Astrocyte of the hippocampus (primary cell): ENCODE measurements at places on chromosomes 12 and 14.

DNA sequence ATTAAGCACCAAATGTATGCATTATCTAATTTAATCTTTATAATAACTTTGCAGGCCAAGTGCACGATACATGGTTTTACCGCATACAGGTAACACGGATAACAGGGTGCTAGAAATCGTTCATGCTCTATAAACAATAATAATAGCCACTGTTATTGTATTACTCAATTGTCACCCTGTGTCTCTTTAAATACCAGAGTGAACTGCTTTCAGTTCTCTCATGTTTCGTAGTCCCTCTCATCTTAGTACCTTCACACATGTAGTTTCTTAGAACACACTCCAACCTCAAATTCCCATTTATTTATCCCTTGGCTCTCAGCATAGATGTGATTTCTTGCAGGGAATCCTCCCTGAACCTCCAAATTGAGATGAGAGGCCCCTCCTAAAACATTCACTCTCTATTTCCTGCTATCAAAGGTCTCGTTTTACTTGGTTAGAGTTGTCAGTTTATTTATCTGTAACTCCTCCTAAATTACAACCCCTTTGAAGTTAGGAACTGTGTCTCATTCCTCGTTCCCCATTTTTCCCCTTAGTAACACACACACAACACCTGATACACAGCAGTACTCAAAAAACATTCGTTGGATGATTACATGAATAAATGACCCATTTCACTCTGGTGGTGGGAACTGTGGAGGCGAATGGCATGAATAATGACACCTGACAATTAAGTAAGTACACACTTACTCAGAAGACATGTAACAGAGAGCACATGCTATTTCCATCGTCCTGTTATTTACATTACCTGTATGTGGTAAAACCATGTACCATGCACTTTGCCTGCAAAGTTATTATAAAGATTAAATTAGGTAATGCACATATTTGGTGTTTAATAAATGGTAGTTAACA lies 134.6 kb downstream of the BTG1 start:
- no peak for DNase-seq

GRCh38 chr14:53621433-53621832 lies 335.2 kb downstream of the BMP4 start:
- no peak for DNase-seq

DNA sequence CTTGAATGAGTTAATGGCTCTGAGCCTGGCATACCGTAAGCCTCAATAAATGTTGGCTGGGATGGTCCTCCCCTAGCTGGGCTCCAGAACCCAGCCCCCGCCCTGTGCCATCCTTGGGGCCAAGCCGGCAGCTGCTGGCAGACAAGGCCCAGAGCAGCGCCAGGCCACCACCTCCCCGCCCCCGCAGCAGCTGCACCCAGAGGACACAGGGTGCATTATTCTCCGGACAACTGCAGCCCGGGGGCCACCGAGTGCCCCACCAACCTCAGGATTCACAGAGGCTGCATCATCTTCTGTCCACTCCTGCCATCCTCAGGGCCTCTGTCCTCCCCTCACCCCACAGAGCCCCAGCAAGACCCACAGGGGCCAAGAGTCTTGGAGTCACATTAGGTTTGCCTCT lies 92.7 kb downstream of the NCOR2 start:
- DNase-seq: no peak

DNA sequence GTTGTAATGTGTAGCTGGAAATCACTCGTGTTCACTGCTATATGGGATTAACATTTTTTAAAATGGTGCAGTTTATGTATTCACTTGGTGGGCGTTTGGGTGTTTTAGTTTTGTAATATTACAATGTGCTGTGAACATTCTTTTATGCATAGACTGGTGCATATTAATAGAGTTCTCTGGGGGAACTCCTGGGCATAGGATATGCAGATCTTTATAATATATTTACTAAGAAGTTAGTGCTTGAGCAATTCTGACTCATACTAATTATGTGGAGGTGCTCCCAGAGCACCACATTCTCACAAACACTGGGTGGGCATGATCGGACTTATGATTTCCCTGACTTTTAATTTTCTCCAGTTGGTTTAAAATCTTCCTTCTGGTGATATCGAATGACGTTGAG lies 342.3 kb downstream of the PDZRN4 start:
- no peak for DNase-seq

- DNase-seq: peak; percentile 36
Measured at GRCh38 chr12:16352481-16352880, 5.0 kb downstream of the MGST1 start.

GRCh38 chr12:182381-182892 lies 31.5 kb downstream of the SLC6A12 start:
- peak; percentile 77 for DNase-seq

DNA sequence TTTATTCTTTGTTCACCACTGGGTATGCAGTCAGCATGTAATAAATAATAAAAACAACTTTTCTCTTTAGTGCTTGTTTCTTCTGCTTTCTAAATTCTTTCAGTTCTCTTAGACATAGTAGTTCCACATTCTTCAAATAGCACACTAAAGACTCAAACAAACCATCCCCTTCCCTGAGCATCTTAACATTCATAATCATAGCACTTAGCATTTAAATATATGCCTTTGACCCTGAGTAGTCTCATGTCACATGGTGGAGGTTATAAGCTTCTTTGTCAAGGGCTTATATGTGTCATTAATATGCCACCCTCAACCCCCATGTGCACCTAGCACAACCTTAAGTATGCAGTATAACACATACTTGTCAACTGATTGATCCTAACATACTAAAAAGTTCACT lies 212.7 kb downstream of the PHLDA1 start:
- no peak for DNase-seq

GRCh38 chr12:20211541-20211940 lies 156.8 kb upstream of the PDE3A start:
- DNase-seq: no peak

GRCh38 chr14:38208618-38209562 lies 1.2 kb downstream of the SSTR1 start:
- peak; percentile 39 for DNase-seq

DNA sequence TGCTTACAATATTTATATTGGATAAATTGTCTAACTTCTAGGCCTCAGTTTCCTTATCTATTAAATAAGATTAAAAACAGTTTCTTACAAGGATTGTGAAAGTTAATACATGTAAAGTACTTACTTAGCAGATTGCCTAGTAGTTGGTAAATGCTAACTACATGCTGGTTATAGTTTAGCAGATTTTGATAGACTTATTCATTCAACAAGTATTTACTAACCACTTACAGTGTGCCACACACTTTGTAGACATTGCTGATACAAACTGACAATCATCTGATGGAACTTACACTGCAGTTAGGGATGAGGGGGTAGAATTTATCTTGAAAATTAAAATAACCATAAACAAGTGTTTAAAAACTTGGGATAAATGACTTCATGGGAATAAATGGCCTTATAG lies 50.4 kb downstream of the ARID2 start:
- no peak for DNase-seq

GRCh38 chr14:70192915-70193314 lies 4.2 kb upstream of the SLC8A3 start:
- DNase-seq: no peak

- DNase-seq: no peak
Measured at GRCh38 chr12:64663015-64663414, 52.7 kb downstream of the RASSF3 start.

- DNase-seq: no peak
Measured at GRCh38 chr12:75660107-75660530, 148.7 kb upstream of the KRR1 start.

DNA sequence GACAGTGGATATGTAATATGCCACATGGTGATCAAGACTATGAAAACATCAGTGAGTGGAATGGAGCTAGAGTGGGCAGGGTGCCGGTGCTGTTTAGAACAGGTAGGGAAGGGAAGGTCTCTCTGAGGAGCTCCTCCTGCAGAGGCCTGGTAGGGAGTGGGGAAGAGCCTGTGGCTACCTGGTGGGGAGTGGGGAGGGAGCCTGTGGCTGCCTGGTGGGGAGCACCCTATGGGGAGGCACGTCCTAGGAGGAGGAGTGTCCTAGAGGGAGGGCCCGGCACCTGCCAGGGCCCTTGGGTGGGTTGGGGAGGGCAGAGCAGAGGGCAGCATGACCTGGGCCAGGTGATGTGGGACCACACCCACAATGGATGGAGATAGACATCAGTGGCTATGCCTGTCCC lies 122.6 kb downstream of the ADGRD1 start:
- DNase-seq: no peak

DNA sequence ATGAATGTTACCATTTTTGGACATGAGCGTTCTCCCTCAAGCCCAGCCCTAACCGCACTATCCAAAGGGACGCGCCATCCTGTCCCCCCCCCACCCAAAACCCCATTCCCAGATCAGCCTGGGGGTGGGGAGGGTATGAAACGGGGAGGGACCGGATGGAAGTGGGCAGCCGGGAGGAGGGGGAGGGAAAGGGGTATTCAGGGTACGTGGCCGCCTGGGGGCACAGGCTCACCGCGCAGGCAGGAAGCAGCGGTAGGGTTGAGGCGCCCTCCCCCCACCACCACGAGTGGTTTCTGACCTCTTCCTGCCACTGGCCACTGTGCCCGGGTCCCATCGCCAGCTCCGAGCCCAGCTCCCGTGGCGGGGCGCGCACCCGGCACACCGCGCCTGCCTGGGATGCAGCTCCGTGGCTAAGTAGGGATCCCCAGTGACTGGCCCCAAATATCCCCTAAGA lies 1.4 kb downstream of the ACTN1 start:
- DNase-seq: peak; percentile 97

- no peak for DNase-seq
Measured at GRCh38 chr14:46651526-46652144, at the start of gene RPL10L. RPL10L (minus strand) TSS chr14:46651781; CDS start chr14:46651736, 45 bp downstream.

- peak; percentile 83 for DNase-seq
Measured at GRCh38 chr12:124747426-124748161, 116.1 kb downstream of the SCARB1 start.

DNA sequence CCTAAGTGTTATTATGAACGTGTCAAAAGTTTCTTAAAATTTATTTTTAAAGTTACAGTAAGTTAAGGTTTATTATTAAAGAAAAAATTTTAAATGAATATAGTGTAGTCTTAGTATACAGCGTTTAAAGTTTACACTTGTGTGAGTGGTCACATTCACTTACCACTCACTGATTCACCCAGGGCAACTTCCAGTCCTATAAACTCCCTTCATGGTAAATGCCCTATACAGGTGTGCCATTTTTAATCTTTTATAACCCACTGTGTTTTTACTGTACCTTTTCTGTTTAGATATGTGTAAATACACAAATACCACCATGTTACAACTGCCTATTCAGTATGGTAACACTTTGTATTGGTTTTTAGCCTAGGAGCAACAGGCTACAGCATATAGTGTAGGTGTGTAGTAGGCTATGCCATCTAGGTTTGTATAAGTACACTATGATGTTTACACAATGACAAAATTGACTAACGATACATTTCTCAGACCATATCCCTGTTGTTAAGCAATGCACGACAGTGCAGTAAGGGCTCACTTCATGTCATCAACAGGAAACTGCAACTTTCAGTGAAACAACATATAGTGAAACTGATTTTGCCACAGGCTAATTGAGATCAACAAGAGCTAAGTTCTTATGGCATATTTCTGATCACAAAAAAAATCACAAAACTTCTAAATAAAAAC lies 112.0 kb upstream of the TMCC3 start:
- no peak for DNase-seq

DNA sequence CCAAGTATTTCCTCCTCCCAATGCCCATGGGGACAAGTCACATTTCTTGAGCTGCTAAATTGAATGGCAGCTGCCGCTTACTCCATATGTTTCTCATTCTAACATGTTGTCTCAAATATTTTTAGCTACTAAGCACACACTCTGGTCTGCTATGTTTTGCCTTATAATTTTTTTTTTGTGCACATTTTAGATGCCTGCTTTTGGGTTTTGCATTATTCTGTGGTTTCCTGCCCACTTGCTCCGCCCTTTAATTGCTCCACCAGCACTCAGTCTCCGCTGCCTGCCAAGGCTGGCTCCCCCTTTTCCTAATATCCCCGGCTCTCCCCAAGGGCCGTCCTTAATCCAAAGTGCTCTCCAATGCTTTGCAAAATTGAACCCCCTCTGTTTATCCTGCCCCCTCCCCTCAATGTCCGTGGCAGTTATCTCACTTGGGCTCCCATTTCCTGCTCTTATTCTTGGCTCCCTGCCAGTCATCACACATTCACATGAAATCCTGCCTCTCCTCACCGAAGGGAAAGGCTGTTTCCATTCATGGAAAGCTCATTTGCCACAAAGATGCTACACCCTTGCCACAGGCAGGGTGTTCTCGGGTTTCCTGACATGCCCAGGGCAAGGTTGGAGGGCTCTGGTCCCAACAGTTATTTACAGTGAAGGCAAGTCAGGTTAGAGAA lies 79.4 kb downstream of the C12orf75 start:
- peak; percentile 79 for DNase-seq

- no peak for DNase-seq
Measured at GRCh38 chr14:71474301-71475265, 457.6 kb upstream of the RGS6 start.

DNA sequence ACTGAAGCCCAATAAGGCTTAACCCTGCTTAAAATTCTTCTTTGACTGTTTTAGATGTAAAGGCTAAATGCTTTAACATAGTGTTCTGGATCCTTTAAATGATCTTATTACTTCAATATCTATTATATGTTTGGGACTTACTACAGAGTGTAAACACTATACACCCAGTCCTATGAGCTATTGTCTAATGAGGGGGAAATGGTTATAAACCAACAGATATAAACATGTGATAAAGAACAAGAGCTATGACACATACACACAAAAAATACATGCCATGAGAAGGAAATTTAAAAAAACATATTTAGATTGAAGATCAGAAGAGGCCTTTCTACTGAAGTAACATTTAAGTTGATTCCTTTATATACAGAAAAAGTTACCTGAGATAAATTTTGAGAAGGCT lies 505.1 kb downstream of the FOXG1 start:
- no peak for DNase-seq

DNA sequence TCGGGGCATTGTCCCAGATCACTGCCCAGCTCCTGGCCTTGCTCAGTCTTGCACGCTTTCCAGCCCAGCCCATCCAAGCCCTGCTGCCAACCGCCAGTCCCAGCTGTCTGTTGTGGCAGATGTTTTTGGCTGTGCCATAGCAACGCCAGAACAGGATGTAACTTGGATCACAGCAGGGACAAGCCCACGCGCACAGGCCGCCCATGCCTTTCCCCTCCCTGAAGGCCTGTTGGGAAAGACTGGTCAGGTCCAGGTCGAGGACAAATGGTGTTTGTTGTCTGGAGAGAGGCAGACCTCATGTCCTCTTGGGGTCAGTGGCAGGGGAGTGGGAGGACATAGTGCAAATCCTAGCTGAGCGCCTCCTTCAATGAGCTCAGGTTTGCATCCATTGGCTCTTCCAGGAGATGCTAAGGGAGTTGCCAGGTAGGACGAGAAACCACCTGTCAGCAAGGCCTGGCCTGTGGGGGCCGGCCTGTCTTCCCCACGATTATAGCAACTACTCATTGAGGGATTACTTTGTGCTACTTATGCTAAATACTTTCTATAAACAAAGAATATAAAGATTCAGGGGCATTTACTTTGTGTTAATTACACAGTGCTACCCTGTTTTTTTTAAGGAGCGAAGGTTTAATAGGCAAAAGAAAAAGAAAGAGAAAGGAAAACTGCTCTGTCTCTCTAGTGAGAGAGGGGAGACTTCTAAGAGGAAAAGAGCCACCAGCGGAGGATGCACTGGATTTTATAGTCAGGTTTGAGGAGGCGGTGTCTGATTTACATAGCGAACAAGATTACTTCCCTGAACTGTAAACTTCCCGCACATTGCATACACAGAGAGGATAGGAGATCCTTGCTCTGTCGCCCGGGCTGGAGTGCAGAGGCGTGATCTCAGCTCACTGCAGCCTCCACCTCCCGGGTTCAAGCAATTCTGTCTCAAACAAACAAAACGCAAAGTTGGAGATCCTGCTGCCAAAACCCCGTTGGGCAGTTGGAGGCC lies 42.8 kb upstream of the CORO1C start:
- peak; percentile 70 for DNase-seq
